Activated CD4-positive, alpha-beta memory T cell treated with anti-CD3 and anti-CD28 coated beads for 36 hours (primary cell): ENCODE measurements at places on chromosomes 6 and 20. TPM values are rescaled to one million over a fixed set of nuclear protein-coding genes. Genes with fewer than 3 reads are reported as not detected.
A peak's percentile ranks its signal among the peaks of the same experiment; 100 is the strongest.

GRCh38 chr6:169881398-169881797, 130.0 kb downstream of the ERMARD start:
- no peak for DNase-seq

DNA sequence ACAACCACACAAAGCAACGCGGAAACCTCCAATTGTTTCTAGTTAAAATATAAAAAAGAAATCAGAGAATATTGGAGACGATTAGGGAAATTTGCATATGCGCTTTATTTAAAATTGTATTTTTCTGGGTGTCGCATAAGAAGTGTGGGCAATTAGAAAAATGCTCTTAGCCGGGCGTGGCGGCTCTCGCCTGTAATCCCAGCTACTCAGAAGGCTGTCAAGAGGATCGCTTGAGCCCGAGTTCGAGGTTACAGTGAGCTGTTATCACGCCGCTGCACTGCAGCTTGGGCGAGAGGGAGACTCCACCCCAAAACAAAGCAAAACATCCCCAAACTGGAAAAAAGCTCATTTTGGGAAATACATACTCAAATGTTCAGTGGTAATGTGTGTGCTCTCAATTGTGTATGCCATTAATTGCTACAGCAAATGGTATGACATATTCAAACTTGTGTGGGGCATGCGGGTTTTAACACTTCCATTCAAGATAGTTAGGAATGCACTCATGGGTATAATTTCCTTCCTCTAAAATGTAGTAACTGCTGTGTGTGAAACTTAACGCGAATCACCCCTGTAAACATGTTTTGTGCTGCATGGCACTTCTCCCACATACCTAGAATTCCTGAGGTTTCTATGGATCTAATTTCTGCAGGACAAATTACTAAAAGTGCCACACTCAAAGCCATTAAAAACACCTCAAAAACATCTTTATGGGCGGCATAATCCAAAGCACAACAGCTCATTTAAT, 54.7 kb upstream of the HFE start:
- peak; percentile 57 for DNase-seq

DNA sequence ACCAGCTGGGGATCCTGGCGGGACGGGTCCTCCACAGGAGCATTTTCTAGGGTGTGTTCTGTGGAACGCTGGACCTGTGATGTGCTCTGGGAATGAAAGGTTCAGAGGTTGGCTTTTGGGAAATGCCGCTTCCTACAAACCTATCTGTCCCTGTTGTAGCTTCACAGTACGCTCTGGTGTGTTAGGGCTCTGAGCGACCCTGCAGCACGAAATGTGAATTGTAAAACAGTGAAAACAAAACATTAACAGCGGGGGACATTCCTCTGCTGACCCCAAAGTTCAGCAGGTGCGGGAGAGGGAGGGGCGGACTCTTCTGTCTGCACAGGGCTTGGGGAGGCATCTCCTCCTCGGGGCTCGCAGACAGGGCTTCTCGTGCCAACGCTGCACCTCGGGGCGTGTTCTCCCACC, 155.9 kb downstream of the NRN1 start:
- DNase-seq = no peak

GRCh38 chr6:151255811-151256210, 16.0 kb downstream of the AKAP12 start:
- no peak for DNase-seq

GRCh38 chr6:36207155-36207554, 10.6 kb downstream of the BRPF3 start:
- no peak for DNase-seq

BEND3 gene
- total RNA-seq = 4.4 TPM

ARHGAP40 gene
- not detected for total RNA-seq

BANF2 gene
- not detected for total RNA-seq

LRRC1 gene
- total RNA-seq = 3.2 TPM
